ENCODE measurements at places on chromosomes 7 and 10.

DNA sequence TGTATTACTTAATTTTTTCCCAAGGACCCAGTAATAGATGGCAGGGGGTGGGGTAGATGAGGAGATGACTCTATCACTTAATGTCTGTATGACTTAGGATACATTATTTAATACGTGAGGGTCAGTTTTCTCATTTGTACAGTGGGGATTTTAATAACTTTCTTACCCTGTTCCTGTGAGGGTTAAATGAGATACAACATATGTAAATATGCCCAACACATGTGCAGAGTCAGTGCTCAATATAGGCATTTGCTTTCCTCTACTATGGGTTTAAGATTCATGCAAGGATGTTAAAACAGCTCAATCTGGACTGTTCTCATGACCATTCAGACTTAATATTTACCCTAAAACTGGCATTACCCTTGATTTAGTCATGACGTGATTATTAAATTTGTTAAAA is 31.2 kb downstream of the ST7 start:
- no peak for DNase-seq

GRCh38 chr10:5040010-5040673 is 36.5 kb upstream of the AKR1C2 start:
- DNase-seq = no peak

DNA sequence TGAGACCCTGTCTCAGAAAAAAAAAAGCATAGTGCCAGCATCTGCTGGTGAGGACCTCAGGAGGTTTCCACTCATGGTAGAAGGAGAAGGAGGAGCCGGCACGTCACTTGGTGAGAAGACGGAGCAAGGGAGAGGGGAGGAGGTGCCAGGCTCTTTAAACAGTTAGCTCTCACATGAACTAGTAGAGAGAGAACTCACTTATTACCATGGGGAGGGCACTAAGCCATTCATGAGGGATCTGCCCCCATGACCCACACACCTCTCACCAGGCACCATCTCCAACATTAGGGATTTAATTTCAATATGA is 62.9 kb upstream of the VKORC1L1 start:
- no peak for DNase-seq

DNA sequence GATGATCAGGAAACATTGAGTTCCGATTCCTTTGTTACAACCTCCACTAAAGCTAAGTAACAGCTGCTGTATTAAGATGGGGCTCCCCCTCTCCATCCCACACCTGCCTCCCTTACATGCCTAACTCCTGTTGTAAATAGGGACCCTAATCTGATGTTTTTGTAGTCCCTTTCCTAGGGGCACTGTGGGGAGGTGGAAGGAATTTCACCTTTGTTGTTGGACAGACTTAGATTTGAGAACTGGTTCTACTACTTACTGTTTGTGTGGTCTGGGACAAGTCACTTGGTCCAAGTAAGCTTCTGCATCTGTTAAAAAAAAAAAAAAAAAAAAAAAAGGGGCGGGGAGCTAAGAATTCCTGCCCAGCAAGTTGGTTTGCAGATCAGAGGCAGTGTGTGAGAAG is 42.6 kb downstream of the KIAA1217 start:
- no peak for DNase-seq

- DNase-seq = no peak
Observed at GRCh38 chr10:55820478-55820877, 540.6 kb downstream of the ZWINT start.

- DNase-seq = no peak
Observed at GRCh38 chr10:110241407-110241806, 34.0 kb downstream of the MXI1 start.

DNA sequence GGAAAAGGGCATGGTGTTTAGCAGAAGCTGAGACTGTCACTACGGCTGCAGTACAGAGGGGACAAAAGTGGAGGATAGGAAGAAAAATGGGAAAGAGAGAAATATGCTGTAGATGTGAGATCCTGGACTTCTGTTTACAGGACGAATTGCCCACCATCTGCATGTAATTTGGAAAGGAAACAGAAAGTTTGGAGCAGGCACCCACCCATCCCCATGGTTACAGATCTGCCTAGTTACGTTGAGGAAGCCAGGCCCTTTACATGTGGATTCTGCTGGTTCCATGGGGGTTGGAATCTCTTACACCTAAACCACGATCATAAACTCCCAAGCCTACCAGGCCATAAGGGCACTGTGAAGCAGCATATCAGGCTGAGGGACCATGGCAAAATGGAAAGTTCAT is 84.3 kb downstream of the WDFY4 start:
- no peak for DNase-seq

DNA sequence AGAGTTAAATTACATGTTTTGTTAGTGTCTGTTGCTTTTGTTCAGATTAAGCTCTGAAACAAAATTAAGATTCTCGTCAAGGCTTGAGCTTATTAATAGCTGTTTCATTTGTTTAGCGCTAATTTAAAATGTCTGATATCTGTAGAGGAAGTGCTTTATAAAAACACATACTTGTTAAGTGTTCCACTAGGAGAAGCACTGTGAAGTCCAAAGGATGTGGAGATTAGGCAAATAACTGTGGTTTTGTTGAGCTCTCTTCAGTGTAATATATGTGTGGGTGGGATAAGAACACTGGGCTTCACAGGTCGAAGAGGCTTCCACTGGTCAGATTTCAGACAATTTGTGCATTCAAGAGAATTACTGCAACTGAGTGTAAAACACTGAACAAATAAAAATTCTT is 242.0 kb downstream of the AUTS2 start:
- no peak for DNase-seq

GRCh38 chr10:98340261-98340939 is 72.4 kb upstream of the LOXL4 start:
- no peak for DNase-seq

DNA sequence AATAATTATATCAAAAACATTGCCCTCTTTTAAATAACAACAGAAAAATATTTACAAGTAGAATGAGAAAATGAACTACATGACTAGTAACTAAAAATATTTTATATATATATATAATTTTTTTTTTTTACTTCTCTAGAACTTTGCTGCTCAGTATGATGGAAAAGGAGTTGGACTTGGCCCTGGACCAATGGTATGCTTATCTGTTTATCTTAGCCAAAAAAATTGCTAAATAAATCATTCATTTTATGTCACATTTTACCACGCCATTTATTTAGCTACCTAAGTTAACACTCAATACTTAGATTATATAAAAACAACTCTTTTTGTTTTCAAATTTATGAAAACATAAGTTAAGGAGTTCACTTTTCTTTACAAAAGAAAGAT is 6.7 kb downstream of the COL1A2 start:
- no peak for DNase-seq

GRCh38 chr10:128062881-128063563 is 63.2 kb downstream of the MKI67 start:
- peak; percentile 36 for DNase-seq

- no peak for DNase-seq
Observed at GRCh38 chr7:150800581-150801241, at the start of gene TMEM176A. Gene TMEM176A, plus strand, starts transcription at chr7:150800769. Its CDS starts 782 bp downstream, at chr7:150801551.

DNA sequence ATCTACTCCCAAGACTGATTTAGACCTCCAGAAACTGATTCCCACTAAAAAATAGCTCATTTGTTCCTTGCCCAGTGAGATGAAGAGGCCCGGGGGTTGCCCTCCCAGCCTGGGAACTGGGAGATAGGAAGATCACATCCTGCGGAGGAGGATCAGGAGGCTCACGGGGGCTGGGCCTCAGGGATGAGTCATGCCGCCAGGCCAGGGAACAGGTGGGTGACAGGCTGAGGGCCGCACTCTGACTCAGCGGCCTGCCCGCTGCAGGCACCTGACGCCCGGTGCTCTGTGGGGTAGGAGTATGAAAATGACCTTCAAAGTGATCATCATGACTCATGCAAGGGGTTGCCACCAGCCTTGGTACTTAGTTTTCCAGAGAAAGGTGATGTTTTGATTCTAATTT is 104.5 kb upstream of the ZPBP start:
- DNase-seq = peak; percentile 60

DNA sequence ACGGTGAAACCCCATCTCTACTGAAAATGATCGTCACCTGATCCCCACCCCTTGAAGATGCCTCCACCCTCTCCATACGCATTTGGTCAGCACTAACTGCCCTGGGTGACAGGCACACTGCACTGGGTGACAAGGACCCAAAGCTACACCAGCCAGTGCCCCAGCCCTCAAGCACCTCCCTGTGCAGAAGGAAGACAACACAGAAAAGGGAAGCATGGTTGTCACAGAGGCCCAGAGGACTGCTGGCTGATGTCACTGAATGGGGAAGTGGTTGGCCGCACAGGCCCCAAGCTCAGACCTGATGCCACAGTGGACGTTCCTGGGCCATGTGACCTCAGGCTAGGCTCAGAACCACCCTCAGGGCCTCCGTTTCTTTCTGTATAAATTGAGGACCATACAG is 4.2 kb upstream of the PILRA start:
- DNase-seq = no peak

- DNase-seq = no peak
Observed at GRCh38 chr7:131547589-131547988, 8.8 kb downstream of the PODXL start.

GRCh38 chr10:22682237-22683139 is 31.9 kb downstream of the PIP4K2A start:
- DNase-seq = no peak

DNA sequence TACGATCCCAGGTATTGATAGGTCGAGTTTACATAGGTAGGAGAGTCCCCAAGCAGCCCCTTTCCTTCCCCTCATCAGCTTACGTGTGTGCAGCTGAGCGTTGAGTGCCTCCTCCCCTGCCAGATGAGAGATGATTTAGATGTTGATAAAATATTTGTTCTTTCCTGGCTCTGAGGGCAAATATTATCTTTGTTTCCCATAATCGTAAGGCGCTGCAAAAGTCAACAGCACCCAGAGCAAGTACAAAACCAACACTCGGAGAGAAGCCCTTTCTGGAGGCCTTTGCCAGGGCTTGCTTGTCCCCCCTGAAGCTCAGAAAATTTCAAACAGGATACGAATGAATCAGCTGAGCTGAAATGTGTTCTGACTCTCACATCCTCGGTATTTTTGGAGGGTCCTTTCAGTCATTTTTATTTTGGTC is 683.2 kb downstream of the LRMDA start:
- no peak for DNase-seq

GRCh38 chr7:142784096-142784495 is 13.3 kb downstream of the PRSS2 start:
- DNase-seq = no peak

DNA sequence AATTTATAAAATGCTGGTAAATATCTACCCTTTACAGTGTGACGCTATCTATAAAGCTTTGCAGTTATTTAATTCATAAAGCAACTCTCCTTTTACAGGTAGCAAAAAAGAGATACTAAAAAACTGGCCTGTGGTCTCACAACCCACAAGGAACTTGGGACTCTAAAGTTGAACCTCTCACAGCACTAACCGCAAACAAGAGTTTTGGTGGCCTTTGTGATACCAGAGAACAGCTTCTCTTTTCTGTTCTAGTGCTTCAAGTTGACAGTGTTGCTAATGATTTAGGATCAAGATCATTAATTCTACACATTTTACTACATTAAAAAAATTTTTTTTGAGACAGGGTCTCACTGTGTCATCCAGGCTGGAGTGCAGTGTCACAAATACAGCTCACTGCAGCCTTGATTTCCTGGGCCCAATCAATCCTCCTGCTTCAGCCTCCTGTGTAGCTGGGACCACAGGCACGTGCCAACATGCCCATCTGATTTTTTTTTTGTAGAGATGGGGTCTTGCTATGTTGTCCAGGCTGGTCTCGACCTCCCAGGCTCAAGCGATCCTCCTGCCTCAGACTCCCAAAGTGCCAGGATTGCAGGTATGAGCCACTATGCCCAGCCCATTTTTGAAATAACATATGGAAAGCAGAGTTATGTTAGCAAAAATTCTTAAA is 56.0 kb upstream of the ST8SIA6 start:
- no peak for DNase-seq

DNA sequence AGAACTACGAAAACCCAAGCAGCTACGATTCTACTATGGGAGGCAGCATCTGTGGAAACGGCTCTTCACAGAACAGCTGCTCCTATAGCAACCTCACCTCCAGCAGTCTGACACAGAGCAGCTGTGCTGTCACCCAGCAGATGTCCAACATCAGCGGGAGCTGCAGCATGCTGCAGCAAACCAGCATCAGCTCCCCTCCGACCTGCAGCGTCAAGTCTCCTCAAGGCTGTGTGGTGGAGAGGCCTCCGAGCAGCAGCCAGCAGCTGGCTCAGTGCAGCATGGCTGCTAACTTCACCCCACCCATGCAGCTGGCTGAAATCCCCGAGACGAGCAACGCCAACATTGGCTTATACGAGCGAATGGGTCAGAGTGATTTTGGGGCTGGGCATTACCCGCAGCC is 81.6 kb upstream of the SAMD8 start:
- DNase-seq = no peak

All from activated T-helper 9 cell treated with anti-CD3 and anti-CD28 coated beads, Interleukin-2, amount 50 U/mL, for 16 hours (primary cell).